ENCODE measurements at places on chromosomes 2 and 18. TPM values are rescaled to one million over a fixed set of nuclear protein-coding genes. Genes with fewer than 3 reads are reported as not detected.
A peak's percentile ranks its signal among the peaks of the same experiment; 100 is the strongest.

Gene COL4A4
- total RNA-seq: 0.24 TPM

DNA sequence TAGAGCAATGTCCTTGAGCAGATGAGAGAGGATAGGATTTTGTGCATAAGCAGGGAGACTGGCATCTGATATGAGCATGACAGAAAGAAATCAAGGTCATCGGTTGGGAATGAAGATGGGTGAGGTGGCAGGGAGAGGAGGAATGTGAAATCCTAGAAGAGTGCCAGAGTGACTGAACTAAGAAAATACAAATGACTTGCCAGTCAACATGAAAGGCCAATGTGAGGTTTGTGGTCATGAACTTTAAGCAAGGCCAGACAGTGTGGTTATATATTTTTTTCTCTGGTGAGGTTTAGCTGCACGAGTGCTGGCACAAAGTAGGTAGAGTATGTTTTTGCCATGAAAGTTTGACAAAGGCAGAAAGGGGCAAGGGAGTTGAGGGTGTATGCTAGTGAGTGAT, 21.2 kb downstream of the QPCT start:
- no peak for ATAC-seq

DNA sequence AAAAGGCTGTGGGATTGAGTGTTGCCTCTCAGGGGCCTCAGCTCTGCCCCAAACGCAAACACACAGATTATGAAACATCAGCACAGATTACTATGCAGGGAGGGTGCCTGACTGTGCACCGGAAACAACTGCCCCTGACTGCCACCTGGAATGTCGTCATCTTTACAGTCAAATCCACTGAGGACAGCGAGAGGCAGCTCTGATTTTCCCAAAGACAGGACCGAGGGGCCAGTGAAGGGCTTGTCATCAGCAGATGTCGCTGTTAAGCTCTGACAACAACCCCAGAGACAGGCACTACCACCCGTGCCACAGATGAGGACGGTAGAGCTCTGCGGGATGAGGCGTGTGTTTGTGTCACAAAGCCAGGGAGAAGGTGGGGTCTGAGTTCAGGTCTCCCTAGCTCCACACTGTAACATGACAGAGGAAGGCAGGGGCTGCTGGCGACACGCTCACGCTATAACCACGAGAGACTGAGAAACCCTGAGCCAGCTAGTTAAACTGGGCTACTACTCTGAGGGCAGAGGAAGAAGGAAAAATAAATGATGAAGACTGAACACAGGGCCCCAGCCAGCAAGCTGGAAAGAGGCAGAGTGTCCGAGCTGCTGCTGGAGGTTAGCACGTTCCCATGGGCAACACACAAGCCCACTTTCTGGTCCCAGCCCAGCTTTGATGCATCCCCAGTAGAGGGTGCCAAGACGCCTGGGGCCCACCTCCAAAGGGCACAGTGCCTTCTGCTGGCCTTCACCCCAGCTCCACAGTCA, 47.0 kb downstream of the PARD6G start:
- no peak for ATAC-seq

- no peak for ATAC-seq
These were observed 130.4 kb upstream of the PELI1 start for GRCh38 chr2:64274399-64275173.

GRCh38 chr2:11248-11941, 34.9 kb downstream of the FAM110C start:
- ATAC-seq: peak; percentile 75

GRCh38 chr2:241227594-241227993, 39.1 kb downstream of the ANO7 start:
- ATAC-seq: no peak

Data from esophagus mucosa (tissue), 1 donor.